ENCODE measurements at places on chromosomes 6 and 20.

GRCh38 chr20:48791666-48792071 is 36.1 kb downstream of the PREX1 start:
- no peak for DNase-seq

- no peak for DNase-seq
Measured at GRCh38 chr6:125078602-125079321, 74.8 kb upstream of the TPD52L1 start.

DNA sequence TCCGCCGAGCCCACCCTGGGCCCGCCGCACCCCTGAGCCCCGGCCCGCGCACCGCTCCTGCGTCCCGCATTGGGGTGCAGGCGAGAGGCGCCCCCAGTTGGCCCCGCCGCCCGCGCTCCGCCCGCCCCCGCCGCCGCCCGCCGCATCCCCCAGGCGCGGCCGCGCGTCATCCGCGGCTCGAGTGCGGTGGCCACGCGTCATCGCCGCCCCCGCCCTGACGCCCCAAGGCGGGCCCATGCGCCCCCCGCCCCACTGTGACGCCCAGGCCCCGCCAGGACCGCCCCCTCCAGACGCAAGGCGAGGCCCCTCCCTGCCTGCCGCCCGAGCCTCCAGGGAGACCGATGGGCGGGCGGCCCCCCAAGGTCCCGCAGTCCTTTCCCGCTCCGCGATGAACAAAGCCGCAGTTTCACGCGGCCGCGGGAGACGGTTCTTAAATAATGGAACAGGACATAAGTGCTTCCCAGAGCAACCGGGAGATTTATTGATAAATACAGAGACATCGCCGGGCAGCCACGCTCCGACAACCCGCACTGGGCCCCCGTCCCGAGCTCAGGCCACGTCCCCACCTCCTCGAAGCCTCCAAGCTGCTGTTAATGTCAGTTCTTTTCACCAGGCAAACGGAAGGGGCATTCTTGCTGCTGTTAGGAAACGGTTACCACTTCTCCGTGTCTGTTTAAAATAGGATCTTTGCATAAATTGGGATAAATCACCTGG is at the start of gene ANKRD60:
Gene ANKRD60, minus strand, starts transcription at position 170 of the 714 bp plus-strand sequence. Its CDS starts 0 bp downstream, at position 170.
- DNase-seq, result peak; percentile 67

DNA sequence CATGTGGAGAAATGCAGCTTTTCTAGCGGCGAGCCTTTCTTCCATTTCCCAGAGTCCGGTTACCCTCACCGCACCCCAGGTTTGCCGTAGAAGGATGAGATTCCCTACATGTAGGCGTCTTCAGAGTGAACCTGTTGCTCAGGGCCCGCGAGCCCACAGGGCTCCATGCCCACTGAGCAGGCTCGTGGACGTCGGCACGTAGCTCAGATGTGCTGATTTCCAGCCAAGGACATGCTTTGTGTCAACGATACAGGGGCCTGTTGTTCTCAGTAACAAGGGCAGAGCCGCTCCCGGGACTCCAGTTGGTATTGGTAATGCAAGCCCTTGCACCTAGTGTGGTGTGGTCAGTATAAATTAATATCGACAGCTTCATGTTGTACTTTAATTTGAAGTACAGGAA is 159.6 kb downstream of the MTHFD1L start:
- no peak for DNase-seq

- DNase-seq, result no peak
Measured at GRCh38 chr6:140204154-140204553, 829.7 kb upstream of the CITED2 start.
